ENCODE measurements at places on chromosomes 4 and X.

DNA sequence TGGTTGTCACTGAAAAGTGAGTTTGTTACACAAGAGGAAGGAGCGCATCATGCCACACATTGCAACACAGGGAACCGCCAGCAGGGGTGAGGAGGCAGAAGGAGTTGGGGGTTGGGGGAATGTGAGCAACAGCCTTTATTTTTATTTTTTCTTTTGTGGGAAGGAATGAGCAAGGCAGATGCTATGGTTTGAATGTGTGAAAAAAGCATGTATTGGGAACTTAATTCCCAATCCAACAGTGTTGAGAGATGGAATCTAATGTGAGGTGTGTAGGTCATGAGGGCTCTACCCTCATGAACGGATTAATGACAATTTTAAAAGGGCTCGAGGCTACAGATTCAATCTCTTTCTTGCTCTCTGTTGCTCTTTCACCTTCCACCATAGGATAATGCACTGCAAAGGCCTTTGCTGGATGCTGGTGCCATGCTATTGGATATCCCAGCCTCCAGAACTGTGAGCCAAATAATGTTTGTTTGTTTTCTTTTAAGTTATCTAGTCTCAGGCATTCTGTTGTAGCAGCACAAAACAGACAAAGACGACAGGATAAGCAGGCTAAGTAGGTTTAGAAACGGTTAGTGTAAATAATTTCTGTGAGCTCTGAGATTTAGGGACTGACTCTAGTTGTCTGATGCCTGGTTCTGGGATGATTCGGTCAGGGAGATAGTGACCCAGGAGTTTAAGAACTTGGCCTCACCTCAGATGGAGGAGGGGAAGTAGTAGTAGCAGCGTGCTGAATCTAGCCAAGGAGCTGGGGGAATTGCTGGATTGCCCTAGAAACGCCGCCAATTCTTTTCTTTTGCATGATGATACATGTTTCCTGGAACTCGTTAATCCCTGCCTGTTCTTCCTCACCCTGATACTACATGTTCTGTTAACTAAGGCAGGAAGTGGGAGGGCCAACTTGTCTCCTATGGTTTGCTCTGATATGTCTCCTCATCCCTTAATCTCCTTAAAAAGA is 156.6 kb upstream of the CTSO start:
- no peak for DNase-seq

- DNase-seq, result no peak
Observed at GRCh38 chr4:70110917-70111316, 43.1 kb upstream of the PRR27 start.

DNA sequence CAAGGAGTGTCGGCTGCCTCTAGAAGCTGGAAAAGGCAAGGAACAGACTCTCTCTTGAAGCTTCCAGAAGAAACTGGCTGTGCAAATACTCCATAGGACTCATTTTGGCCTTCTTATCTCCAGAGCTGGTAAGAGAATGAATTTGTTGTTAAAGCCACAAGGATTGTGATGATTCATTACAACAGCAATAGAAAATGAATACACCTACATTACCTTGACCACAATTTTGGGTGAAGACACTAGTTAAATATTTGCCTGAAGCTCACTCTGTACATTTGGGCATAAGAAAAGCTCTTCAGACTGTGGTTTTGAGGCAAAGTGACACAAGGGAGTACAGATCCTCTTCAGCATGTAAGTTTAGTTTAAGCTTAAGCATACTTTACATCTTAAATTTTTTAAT is 134.5 kb upstream of the TLL1 start:
- DNase-seq, result no peak

GRCh38 chr4:1732911-1733310 is 11.6 kb downstream of the TACC3 start:
- no peak for DNase-seq

GRCh38 chrX:13747836-13748235 is 13.3 kb downstream of the OFD1 start:
- DNase-seq, result no peak

DNA sequence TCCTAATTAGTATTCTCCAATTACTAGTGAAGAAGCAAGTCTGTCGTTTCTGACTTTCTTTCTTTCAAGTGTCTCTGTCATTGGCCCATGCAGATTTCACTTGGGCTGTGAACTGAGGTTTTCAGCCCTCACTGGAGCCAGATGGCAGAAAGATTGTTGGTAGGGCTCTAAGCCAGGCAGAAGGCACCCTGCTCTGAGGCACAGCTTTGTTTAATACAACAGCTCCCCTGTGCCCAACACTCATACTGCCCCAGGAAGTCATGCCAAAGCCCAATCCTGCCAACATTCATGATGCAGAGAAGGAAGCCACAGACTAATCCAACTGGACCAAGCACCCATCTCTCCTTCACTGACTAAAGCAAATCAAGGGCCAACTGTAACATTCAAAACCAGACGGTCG is 117.1 kb upstream of the FRG1 start:
- no peak for DNase-seq

DNA sequence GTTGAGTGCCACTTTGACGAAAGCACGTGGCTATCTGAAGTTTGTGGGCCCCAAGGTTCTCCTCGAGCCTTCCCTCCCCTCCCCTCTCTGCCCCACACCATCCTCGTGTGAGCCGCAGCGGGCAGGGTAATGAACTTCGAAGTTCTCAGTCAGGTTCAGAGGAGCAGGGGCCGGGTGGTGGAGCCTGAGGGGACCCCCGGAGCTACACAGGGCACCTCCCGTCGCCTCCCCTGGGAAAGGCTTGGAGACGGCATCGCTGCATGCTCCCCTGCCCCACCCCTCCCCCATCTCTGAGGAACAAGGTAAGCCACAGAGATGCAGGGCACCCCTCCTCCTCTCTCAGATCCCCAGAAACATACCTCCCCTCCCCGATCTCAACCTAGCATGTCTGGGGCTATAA is 2.8 kb upstream of the NKX1-1 start:
- no peak for DNase-seq

- DNase-seq, result no peak
Observed at GRCh38 chrX:7132335-7133049, 15.0 kb upstream of the STS start.

DNA sequence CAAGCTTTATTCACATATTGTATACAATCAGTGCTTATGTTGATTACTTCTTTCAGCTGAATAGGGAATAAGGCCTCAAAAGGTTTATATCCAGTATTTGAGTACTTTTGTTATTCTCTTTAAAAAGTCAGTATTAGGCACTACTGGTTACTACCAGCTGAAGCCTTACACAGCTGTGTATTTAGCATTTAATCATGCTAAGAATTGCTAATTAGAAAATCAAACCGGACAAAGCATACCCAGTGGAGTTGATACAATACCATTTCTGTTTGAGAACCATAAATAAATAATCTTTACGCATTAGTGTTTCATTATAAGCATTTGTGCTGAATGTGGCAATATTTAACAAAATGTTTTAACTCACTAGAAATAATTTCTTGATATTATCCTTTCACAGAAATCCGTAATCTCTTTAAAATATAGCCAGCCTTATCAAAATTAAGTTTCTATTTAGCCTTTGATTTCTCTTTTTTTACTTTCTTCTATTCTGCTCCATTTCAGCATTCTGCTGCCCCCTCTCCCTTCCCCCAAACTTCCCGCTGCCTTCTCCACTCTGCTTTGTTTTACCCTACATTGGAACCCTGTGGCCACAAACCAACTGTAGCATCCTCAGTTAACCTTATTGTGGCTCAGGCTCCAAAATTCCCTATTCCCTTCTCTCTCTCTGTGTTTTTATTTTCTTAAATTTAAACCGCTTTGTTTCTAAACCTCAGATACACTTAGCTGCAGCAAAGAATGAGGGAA is 37.8 kb downstream of the UGT8 start:
- DNase-seq, result no peak

GRCh38 chr4:139978692-139979091 is 175.3 kb downstream of the MAML3 start:
- DNase-seq, result no peak

GRCh38 chr4:304969-305680 is at the start of gene ZNF732:
Gene ZNF732, minus strand, starts transcription at chr4:305474. Its CDS starts 164 bp downstream, at chr4:305310.
- no peak for DNase-seq

- DNase-seq, result no peak
Observed at GRCh38 chrX:6645216-6645615, 110.3 kb upstream of the VCX3A start.

DNA sequence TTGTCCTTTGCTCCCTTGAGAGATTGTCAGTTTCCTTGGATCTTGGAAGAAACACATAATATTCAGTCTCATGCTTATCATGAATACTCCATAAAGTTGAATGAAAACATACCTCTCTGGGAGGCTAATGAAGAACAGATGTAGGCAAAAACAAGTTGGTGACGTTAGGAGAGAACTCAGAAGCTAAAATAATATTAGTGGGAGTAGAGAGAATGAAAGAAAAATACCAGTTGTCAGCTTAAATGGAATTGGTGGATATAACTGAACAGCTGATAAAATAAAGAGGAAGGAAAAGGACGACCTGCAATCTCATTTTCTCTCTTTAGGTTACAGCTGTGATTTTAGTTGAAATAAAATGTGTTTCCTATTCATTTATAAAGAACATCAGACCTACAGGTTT is 124.8 kb downstream of the SNCA start:
- DNase-seq, result no peak

DNA sequence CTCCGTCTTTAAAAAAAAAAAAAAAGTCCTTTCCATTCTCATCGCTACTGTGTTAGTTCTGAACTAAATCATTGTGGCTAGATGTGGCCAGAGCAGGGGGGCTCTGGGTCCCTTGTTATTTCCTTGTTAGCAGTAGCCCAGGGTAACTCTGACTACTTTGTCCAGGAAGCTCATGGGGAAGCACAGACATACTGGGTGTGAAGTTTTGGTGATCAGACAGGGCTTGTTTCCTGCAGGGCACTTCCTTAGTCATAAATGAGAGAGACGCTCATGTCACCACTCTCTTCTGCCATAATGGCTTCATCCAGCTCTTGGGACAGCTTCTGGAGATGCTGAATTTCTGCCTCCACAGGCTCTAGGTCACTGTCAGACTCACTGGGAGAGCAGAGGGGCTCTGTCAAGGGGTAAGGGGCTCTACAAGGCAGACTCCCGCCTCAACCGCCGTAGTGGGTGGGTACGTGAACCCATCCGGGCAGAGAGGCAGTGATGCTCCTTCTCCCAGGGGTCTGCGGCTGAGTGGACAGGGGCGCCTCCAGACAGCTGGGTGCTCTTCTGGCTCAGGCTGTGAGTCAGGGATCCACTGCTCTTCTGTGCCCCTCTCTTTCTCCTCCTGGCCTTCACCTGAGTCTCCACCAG is 12.9 kb downstream of the STIM2 start:
- DNase-seq, result peak; percentile 26

DNA sequence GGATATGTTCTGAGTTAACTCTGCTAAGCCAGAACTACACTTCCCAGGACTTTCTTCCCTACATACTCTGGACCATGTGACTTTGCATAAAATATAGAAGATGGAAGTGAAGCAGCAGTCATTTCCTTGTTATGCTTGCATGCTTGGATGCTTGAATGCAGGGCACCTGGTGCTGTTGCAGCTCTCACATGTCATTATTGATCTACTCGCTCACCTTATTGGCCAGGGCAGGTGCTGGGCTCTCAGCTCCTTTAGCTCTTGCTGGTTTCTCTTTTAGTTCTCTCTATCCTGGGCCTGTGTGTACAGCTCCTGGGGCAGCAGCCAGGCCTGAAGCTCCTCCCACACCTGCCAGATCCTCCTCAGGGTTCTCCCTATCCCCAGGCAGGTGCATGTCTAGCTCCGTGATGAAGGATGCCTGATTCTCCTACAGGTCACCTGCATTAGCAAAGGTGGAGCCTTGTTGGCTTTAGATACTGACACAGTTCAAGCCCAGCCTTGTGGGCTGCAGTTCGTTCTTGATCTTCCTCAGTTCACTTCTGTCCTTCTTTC is 53.3 kb downstream of the MED28 start:
- DNase-seq, result no peak

DNA sequence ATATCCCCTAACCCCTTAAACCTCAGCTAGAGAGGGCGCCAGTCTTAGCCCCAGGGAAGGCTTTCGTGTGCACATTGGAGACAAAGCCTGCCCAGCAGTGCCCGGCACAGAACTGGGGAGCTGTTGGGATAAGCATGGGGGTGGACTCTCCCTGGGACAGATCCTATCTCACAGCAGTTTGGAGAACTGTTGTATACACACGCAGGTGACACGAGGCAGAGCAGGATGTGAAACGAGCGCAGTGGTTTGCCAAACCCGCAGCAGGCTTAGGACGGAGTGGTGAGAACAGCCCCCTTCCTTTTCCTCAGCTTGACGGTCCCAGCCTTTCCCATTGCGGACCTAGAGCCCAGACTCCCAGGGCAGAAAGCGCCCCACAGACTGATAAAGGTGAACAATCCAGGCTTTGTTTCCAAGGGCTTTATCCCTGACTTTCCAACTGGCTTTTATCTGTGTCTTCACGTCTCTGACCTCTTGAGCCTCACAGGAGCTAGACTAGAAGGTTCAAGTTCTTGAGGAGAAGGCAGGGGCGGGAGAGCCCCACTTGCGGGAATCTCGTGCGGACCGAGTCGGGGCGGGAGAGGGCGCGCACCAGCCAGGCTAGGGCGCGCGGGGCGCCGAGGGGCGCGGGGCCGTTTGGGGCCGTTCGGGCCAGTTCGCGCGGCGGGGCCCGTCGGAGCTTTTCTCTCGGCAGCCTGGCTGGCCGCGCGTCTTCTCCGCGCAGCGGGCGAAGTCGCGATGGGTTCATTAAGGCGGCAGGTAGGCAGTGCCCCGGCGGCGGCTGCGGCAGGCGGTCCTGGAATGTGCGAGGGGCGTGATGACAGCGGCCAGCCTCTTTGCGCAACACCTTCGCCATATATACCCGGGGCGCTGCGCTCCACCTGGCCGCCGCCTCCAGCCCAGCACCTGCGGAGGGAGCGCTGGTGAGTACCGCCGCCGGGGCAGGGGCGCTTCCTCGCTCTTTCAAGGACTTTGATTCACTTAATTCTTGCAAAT is at the start of gene SLC34A2:
Gene SLC34A2 (plus strand): TSS at position 881 of the 993 bp plus-strand sequence. CDS start 6,650 bp downstream, outside the sequence.
- no peak for DNase-seq

DNA sequence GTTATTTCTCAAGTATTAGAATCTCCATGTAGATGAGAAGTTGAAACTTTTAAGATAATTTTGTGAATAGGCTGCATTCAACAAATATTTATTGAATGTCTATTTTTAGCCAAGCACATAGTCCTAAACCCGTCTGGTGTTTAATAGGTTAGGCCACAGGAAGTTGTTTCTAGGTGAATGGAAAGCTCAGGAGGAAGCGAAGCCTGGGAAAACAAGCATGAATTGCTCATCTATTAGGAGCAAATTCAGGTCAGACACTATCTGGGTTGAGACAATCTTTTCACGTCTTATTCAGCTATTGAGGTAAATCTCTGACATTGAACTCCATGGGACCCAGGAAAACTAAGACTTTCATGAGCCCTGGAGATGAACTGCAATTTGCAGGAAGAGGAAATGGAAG is 43.1 kb upstream of the FREM3 start:
- no peak for DNase-seq

DNA sequence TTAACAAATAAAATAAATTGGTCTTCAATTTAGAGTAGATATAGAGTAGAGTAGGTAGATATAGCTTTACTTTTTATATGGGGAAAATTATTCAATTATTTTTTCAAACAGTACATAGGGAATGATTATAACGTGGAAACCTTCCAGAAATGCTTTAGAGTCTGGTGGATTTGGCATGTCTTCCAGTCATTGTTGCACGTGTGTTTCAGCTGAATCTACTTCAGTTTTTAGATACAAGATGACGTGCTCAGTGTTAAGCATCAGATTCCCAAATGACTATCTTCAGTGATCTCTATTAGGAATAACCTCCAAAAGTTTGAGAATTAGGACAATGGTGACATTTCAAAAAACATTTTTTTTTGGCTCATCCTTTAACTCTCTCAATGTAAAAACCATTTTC is 616.9 kb downstream of the ANKRD50 start:
- no peak for DNase-seq

All from stimulated activated CD8-positive, alpha-beta memory T cell treated with anti-CD3 and anti-CD28 coated beads, Interleukin-15, amount 100 ng/mL, for 4 hours (primary cell).